Vagina (tissue), 2 donors: ENCODE measurements at places on chromosomes 13 and 19. TPM values are rescaled to one million over a fixed set of nuclear protein-coding genes. Genes with fewer than 3 reads are reported as not detected.

GRCh38 chr13:91659256-91660075 lies 261.0 kb downstream of the GPC5 start:
- no peak overlapping the region for H3K4me3 ChIP-seq
- H3K36me3 ChIP-seq: no peaks in the 10 kb centered on the region
- no peak for DNase-seq
- no peaks in the 10 kb centered on the region for H3K4me1 ChIP-seq

DNA sequence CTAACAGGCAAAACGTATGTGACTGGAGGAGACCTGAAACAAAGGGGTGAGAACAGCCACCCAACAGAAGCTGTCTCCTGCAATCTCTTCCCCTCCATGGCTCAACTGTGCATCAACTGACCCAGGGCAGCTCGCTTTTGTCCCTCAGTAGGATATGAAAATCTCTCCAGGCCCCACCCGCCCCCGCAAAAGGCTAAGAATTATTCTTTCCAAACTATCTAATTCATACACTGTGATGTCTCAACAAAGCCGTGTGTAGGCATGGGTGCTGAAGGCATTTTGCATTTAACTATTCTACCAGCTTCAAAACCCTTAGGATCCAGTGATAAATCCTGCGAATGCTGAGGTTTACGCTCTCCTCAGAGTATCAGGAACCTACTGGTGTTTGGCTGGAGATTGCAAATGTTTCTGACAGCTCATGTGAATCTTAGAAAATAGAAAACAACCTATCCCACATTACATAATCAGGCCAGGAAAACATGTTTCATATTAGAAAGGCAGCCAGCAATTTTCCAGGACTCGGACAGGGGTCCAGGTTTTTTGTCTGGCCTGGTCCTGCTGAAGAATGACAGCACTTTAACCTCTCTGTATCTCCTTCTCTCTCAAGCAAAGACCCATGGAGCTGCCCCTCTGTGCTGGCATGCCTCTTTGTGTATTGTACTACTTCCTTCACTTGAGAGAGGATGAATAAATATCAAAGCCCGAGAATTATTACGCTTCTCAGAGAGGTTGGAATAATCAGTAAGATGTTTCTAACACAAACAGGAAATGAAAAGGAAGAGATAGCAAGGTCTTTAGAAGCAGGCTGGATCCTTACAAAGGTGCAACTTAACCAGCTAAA lies 17.3 kb downstream of the DHRS12 start:
- H3K4me1 ChIP-seq: peaks cover 18% of the 10 kb centered on the region
- H3K27me3 ChIP-seq: no peaks in the 10 kb centered on the region
- no peak overlapping the region for H3K4me3 ChIP-seq
- no peaks in the 10 kb centered on the region for H3K36me3 ChIP-seq
- DNase-seq: no peak
- H3K27ac ChIP-seq: peak overlapping the region; percentile 75

GRCh38 chr19:4304538-4305256 lies at the start of gene FSD1:
TSS of gene FSD1 (plus strand) at chr19:4304598. CDS start at chr19:4304747, 149 bp downstream.
- no peaks in the 10 kb centered on the region for H3K27me3 ChIP-seq
- no peak for DNase-seq
- no peak within 1 kb of the TSS for H3K27ac ChIP-seq
- H3K36me3 ChIP-seq: no peaks in the 10 kb centered on the region
- no peaks in the 10 kb centered on the region for H3K4me1 ChIP-seq

GRCh38 chr13:57631596-57632275 lies at the start of gene PCDH17:
TSS of gene PCDH17 (plus strand) at chr13:57631744. CDS start at chr13:57632547, 803 bp downstream.
- H3K27ac ChIP-seq: peak within 1 kb of the TSS; percentile 11
- H3K27me3 ChIP-seq: peaks cover 10% of the 10 kb centered on the region
- no peak for DNase-seq
- H3K4me1 ChIP-seq: peaks cover 39% of the 10 kb centered on the region

GRCh38 chr13:113857531-113858195 lies 6.2 kb downstream of the GAS6 start:
- peaks cover 83% of the 10 kb centered on the region for H3K4me1 ChIP-seq
- H3K27me3 ChIP-seq: no peaks in the 10 kb centered on the region
- no peak overlapping the region for H3K4me3 ChIP-seq
- H3K27ac ChIP-seq: peak overlapping the region; percentile 77

DNA sequence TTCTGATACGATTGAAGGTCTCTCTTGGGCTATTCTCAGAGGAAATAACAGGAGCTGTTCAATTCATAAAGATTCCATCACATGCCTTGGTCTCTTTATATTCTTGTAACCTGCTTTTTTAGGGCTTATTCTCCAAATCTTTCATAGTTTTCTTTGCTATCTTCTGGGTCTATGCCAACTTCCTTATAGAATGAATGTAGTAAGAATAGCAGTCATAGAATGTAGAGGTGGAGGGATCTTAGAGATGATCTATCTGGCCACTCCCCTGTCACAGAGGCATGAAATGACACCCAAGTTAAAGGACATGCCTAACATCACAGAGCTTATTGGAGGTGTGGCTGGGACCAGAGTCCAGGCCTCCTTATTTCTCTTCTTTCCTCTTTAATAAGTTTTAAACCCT lies 13.2 kb downstream of the LCP1 start:
- no peaks in the 10 kb centered on the region for H3K27me3 ChIP-seq
- no peak overlapping the region for H3K4me3 ChIP-seq
- peaks cover 11% of the 10 kb centered on the region for H3K4me1 ChIP-seq
- H3K36me3 ChIP-seq: no peaks in the 10 kb centered on the region
- no peak for DNase-seq

DNA sequence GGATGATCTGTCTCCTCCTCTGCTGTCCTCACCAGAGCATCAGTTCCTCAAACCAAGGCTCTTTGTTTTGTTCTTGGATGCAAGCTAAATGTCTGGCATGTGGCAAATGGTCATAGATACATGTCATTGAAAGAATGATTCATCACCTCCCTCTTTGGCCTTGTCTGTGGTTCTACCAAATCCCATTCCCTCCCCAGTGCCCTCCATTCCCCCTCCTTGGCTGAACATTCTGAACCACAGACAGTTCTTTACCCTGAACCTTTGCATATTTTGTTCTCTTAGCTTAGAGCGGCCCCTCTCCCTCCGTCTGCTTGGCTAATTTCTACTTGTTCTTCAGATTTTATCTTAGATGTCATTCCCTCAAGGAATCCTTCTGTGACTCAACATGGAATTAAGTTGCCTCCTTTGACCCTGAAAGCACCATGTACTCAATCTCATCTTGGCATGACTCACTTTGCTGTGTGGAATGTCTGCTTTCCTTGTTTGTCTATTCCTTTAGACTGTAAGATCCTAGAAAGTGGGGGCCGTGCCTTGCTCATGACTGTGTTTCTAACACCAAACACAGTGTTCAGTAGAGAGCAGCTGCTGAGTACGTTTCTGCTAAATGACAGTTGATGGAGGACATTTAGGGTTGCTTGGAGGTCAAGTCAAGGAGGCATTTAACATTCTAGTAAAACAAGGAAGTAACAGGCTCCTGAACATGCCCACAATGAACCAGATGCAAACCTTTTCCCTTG lies 8.1 kb downstream of the ALOX5AP start:
- DNase-seq: peak; percentile 89
- H3K27ac ChIP-seq: peak overlapping the region; percentile 9
- no peak overlapping the region for H3K4me3 ChIP-seq
- H3K27me3 ChIP-seq: no peaks in the 10 kb centered on the region
- no peaks in the 10 kb centered on the region for H3K36me3 ChIP-seq
- H3K4me1 ChIP-seq: peaks cover 31% of the 10 kb centered on the region

- no peak overlapping the region for H3K27ac ChIP-seq
- H3K36me3 ChIP-seq: no peaks in the 10 kb centered on the region
- no peak overlapping the region for H3K4me3 ChIP-seq
Measured at GRCh38 chr13:109610517-109610916, 175.9 kb downstream of the IRS2 start.

GRCh38 chr13:100954430-100955305 lies 280.1 kb upstream of the TMTC4 start:
- H3K4me1 ChIP-seq: no peaks in the 10 kb centered on the region
- H3K4me3 ChIP-seq: no peak overlapping the region
- no peaks in the 10 kb centered on the region for H3K36me3 ChIP-seq
- no peak overlapping the region for H3K27ac ChIP-seq

- H3K27ac ChIP-seq: peak overlapping the region; percentile 89
- peak overlapping the region; percentile 30 for H3K4me3 ChIP-seq
- H3K4me1 ChIP-seq: peaks cover 44% of the 10 kb centered on the region
- DNase-seq: peak; percentile 99
- no peaks in the 10 kb centered on the region for H3K27me3 ChIP-seq
- H3K36me3 ChIP-seq: no peaks in the 10 kb centered on the region
Measured at GRCh38 chr13:110396913-110397381, 89.9 kb downstream of the COL4A2 start.

DNA sequence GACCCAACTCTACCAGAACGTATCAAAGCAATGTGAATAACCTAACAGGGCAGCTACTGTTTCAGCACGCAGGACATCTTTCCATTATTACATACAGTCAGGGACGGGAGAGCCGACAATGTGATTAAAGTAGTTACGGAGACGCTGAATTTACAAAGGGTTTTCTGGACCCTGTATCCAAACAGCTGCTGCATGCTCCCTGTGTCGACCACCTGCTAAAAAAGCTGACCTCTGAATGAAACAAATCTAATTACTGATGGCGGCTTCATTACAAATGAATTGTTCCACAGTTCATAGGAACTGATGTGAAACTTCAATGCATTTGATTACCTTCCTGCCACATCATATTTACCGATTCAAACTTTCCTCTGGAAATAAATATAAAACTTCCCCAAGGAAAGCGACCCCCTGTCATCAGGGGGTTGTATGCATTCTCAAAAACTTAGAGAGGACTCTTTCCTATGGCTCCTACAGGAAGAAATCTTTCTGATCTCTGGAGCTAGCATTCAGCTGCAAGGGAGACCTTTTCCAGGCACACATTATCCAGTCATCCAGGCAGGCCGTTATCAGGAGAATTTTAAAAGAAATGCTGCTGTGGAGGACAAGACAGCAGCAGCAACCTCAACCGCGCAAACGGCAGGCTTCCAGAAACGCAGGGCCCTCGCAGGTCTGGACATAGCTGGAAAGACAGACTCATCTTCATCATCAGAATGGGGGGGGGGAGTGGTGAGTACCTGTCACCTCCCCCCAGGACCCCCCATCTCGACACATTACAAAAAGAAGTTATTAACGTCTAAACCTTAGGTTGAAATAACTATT lies 3.1 kb downstream of the EFNB2 start:
- peak overlapping the region; percentile 95 for H3K27ac ChIP-seq
- no peak for DNase-seq
- H3K4me3 ChIP-seq: peak overlapping the region; percentile 39

Gene PSG1
- not detected for total RNA-seq

Gene CYP4F2
- 6.9 TPM for total RNA-seq

Gene HIPK4
- total RNA-seq: 0.74 TPM

Gene ATP4A
- not detected for total RNA-seq

Gene MAN2B1
- total RNA-seq: 49.1 TPM
